ENCODE measurements at places on chromosomes 5 and 9.

DNA sequence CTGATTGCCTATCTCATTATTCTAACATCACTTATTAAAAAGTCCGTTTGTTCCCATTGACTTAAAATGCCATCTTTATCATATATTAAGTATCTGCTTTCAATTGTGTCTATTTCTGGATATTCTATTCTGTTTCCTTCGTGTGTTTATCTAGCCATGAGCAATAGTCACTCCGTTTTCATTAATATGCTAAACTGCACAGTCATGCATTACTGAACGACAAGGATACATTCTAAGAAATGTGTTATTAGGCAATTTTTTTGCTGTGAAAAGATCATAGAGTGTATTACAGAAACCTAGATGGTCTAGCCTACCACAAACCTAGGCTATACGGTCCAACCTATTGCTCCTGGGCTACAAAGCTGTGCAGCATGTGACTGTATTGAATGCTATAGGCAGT, 482.9 kb downstream of the IRX1 start:
- DNase-seq, result no peak

- no peak for DNase-seq
These were observed 184.6 kb upstream of the PUM3 start for GRCh38 chr9:3028535-3028934.

GRCh38 chr5:155546075-155546474, 532.5 kb downstream of the KIF4B start:
- DNase-seq, result no peak

DNA sequence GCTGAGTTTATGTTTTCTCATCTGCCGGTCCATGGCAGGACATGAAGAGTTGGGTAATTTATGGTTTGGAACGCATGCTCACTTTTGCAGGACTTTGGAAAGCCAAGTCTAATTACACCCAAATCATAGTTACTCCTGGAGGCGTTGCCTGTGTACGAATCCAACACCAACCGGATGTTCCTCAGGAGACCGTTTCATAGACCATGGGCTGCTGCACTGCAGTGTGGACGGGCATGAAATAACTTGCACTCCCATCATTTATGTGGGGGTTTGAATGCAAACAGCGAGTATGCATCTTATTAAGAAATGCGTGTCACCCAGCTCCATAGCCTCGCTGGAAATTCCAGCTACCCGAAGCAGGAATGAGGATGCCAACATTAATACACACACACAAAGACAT, 96.1 kb upstream of the IRX2 start:
- no peak for DNase-seq

- peak; percentile 30 for DNase-seq
These were observed 56.9 kb downstream of the MVB12B start for GRCh38 chr9:126383406-126384046.

DNA sequence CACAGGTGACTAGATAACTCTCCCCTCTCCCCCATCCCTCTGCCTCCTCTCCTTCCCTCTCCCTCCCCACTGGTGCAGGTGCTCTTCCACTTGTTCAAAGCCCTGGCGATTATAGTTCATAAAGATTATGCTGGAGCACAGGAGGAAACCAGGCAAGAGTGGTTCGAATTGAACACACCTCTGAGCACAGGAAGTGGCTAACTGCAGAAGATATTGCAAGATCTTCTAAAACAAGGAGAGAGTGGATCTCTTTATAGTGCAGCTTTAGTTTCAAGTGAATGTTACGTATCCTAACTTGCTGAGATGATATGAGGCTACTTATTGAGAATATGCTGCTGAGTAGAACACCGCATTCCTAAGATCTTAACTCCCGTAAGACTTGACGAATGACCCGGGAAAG, 178.4 kb downstream of the GOLPH3 start:
- no peak for DNase-seq

DNA sequence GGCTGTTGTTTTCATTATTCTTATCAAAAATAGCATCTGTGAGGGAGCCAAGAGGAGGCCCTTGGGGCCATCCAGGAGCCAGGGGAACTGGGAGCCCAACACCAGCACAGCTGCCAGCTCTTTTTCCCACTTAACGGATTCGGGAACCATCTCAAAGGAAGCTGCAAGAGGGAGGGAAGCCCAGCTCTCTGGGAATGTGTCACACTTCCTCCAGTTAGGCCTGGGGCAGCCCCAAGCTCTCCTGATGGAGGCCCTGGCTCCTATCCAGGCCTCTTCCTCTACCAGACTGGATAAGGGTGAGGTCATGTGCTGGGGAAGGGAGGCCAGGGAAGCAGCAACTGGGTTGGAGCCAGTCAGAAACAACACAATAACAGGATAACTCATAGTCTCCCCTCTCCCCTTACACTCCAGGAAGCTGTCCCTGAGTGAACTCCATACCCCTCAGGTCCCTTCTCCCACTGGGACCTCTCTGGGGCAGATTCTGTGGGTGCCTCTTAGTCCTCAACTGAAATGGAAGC, 12.7 kb downstream of the CSF2 start:
- no peak for DNase-seq

GRCh38 chr5:65873181-65873750, 53.1 kb upstream of the ERBIN start:
- DNase-seq, result no peak

DNA sequence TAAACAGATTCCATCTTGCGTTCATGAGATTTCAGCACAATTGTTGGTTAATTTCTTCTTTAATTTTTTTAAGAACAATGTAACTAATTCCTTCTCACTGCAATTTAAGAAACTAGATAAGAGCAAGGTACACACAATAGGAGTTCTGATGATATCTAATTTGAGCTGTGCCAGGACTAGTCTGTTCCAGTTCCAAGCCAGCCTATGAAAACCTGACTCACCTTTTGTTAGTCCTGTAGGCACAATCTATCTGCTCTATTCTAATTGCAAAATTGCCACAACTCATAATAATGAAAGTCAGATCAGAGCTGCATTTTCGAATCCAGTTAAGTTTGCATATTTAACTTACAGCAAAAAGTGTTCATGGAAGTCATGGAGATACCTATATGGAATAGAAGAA, 494.1 kb upstream of the TUSC1 start:
- DNase-seq, result no peak

DNA sequence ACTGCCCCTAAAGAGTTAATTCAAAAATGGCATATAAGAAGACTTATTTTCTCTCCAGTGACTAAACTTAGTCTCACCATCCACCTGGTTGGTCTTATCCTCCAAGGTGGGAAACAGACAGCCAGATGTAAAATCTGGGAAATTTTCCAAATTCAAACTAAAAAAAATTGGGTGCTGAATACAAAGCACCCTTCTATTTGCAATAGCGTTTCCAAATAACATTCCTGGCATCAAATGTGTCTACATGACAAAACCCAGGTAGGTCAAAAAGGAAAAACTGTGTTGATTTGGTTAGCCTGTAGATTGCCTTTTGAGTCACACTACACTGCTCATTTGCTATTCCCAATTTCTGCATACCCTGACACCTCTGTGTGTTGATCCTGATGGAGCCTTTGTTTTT, 252.2 kb downstream of the NR2F1-AS1 start:
- no peak for DNase-seq

- DNase-seq, result no peak
These were observed 359.6 kb downstream of the DEPDC1B start for GRCh38 chr5:60340326-60340725.

DNA sequence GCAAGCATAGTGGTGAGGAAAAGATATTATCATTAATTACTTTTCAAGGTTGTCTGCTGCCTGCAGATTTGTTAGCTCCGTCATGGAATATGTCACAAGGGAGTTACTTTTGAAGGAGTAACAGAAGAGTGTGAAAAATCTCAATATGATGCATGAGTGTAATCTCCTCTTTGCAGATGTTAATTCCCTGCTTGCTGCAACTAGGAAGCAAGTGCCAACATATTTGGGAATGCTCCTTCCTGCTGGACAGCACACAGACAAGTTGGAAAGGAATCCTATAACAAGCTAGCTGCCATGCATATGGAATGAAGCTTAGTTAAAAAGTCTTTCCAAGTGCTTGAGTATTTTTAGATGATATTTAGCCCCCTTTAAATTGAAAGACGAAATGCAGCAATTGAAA, 2023.6 kb upstream of the CDH6 start:
- DNase-seq, result no peak

All from osteocyte (in vitro differentiated cells).